Hindlimb muscle (tissue), 1 donor: ENCODE measurements at places on chromosomes 7 and 10. TPM values are rescaled to one million over a fixed set of nuclear protein-coding genes. Genes with fewer than 3 reads are reported as not detected.

DNA sequence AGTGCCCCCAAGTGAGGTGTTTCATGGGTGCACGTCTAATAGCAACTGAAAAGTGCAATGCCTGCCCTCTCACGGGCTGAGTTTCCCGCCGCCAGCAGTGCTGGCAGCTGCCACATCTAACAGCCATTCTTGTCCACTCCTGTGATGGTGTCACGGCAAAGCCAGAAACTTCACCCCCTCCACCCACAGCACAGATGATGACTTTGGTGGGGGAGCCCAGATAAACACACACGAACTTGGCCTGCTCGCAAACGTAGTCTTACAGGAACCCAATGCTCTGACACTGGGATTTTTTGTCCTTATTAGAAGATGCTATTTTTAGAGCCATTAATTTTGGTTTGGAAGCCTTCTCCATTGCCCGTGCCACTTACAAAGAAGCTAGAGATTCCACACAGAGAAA lies 26.7 kb downstream of the CPXM2 start:
- DNase-seq = no peak

- no peak for DNase-seq
These were observed 26.4 kb downstream of the LAMB4 start for GRCh38 chr7:108103558-108104298.

- DNase-seq = no peak
These were observed 3.9 kb upstream of the IQUB start for GRCh38 chr7:123538189-123538714.

GRCh38 chr7:33061282-33061937 lies 1.2 kb downstream of the NT5C3A start:
- no peak for DNase-seq

CCDC172 gene
- polyA plus RNA-seq = not detected
